ENCODE measurements at places on chromosomes 12 and 14.

DNA sequence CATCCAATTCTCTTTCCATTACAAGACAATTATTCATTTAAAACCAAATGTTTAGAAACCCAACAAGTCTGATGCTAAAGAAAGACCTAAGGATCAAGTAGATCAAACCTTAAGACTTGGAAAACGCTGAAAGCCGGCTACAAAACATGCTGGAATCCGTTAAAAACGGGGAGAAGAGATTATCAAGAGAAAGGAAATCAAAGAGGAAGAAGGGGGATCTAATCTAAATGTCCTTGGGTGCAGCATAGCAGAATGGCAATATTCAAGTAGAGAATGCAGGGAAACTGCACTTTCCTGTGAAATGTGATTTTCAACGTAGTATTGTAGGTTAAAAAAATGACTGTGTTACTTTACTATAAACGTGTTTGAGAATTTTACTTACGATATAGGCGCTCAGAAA, 1.3 kb downstream of the PPP1R13B start:
- DNase-seq = no peak

DNA sequence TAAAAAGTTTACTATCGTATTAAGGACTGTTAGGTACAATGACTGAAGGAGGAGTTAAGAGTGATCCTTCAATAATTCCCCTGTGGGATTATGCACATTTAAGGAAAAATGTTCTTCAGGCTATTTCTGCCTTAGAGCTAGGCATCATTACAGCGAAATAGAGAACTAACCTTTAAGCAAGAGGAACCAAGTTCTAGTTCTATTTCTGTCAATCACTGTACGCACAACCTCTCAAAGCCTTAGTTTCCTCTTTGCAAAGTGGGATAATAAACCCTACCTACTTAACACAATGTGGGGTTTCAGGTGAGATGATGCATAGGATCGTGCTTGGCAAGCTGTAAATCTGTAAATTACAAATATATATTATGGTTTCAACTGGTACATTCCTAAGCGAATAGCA, 15.4 kb downstream of the NTF3 start:
- no peak for DNase-seq

GRCh38 chr14:70162358-70162757, 26.4 kb downstream of the SLC8A3 start:
- DNase-seq = no peak

- no peak for DNase-seq
Observed at GRCh38 chr12:92778525-92778924, 75.7 kb downstream of the PLEKHG7 start.

GRCh38 chr12:26182377-26182776, 13.0 kb upstream of the SSPN start:
- no peak for DNase-seq

DNA sequence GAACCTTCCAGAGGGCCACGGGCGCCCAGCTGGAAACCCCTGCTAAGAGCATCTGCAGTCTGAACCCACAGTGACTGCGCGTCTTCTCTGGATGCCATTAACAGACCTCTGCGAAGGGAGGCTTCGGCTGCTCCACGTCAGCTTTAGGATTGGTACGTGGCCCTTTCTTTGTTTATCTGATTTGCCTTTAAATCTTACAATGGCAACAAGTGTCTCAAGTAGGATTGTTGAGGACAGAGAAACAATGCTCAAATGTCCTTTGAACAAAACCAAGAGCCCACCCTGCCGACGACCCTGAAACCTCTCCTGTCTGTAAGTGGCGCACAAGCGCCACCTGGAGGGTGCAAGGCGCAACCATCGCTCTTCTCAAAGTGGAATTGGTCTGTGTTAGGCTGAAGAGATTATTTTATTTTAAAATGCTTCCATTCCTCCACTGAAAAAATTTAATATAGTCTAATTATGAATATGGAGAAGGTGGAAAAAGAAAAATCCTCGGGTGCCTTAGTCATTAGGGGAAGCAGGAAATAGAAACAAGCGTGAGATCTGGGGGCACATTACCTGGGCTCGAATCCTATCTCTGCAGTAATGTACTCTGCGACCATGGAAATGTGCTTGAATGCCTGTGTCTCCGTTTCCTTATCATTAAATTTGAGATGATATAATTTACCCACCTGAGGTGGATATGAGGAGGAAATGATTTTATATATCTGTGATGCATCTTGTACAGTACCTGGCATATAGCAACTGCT, 82.6 kb upstream of the PTPRB start:
- no peak for DNase-seq

- no peak for DNase-seq
Observed at GRCh38 chr12:72790273-72790672, 518.1 kb downstream of the TRHDE start.

- no peak for DNase-seq
Observed at GRCh38 chr12:56999456-56999855, 6.9 kb downstream of the ZBTB39 start.

DNA sequence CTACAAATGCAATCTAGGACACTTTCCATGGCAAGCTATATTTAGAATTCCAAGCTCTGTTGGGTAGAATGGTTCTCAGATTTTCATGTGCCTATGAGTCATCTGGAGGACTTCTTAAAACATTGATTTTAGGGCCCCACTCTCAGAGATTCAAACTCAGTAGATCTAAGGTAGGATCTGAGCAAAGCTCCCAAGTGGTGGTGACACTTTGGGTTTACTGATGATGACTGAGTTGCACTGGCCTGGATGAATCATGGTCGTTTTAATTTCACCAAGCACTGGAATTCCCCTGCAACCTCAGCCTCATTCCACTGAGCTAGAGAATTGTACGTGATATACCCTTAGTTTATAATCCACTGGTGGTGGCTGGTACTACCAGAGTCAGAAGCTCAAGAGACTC, 86.5 kb downstream of the PPM1H start:
- DNase-seq = no peak

DNA sequence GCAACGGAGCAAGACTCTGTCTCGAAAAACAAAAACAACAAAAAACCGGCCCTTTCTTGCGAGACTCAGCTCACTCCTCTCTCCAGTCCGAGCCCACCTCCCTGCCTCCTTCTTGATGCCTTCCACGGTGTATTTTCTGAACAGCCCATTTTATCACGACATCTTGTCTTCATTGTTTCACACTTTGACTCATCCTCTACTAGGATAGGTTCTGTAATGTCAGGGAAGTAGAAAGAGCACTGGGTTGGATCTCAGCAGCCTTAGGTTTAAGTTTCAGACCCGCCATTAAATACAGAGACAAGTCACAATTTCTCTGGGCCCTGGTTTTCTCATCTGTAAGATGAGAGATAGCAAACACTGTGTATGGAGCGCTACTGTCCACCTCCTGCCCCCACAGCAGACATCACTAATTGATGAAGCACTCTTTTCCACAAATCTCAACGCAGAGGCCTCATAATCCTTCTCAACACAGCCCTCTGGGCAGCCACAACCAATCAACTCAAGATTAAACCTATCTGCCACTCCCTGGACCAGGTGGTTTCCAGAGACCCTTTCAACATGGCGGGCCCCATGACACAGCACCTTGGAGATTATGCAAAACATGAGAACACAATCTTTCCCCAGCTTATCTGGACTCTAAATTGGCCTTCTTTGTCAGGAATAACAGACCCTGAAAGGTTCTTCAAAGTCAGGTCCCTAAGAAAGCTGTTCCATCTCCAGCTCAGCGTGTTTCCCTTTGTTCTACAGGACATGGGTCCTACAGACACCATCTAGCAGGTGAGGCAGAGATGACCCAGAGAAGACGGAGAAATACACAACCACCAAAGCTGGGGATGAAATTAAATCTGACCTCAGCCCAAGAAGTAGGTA, 35.6 kb downstream of the CCDC88C start:
- DNase-seq = no peak

DNA sequence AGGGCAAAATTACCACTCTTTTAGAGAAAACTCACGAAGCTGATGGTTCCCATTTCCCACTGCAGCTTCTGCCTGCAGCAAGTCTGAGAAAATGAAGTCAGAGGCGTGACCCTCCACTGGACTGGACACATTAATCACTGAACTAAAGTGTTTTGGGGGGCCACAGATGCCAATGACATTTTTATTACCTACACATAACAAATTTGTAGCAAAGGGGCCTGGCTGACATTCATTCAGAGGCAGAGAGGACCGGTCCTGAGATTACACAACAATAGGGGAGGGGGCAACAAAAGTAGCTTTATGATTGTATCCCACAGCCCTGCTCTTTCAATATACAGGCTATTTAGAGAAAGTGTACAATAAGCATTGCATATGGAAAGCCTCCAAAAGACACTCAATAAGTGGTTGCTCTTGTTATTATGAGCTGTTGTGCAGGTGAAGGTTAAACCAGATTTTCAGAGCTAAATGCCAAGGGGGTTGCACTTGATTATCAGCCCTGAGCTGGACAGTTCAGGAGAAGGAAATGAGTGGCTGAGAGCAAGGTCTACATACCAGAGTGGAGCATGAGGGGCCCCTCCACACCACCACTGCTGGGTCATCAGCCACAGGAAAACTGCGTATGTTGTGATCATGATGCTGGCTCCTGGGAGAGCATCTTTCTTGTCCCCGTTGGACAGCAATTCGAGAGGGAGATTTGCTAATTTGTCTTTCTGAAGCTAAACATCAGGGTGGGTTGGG, 41.5 kb upstream of the CCDC60 start:
- DNase-seq = no peak

DNA sequence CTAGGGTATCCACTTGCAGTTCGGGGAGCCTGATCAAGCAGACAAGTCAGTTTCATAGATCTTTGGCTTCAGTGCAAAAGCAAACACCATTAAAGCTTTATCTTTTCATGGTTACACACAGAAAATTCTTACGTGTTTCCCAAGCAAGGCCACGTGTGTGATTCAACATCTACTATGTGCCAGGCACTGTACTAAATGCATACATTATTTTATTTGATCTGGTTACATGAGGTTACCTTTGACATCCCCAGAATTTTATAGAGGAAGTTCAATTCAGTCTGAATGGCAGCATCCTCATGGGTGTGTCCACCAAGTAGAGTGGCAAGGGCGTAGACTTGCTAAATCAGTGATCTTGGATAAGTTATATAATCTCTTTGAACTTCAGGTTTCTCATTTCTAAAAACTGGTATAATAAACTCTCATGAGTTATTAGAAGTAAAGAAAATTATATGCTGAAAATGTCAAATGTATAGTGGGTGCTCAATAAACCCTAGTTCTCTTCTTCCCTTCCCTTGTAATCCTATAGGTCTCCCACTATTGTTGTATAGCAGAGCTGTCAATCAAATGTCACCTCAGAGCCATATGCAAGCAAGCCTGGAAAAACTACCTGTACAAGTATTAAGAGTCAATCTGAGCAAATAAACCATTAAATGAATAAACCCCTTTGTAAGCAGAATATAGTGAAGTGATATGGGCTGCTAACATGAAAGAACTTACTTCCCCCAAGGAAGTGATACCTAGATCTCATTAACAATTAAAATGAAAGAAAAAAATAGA, 50.3 kb upstream of the TMX1 start:
- no peak for DNase-seq

DNA sequence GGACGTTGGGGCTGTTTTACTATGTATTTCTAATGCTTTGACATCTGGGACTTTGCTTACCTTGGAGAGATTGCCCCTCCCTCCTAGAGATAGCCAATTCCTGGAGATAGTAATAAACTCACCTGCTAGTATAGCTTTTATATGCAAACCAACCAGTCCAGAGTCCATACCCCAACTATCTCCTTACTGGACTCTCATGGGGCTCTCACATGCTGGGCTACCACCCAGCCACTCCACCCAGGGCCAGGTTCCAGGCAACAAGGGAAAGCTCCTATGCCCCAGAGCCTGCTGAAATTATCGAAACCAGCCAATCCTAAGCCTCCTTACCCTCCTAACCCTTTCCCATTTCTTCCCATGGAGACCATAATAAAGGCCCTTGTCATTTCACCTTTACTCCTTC, 25.5 kb upstream of the MGP start:
- DNase-seq = no peak

GRCh38 chr12:53427905-53428594, 4.4 kb downstream of the AMHR2 start:
- DNase-seq = no peak

- DNase-seq = no peak
Observed at GRCh38 chr12:132117558-132117875, 26.6 kb downstream of the DDX51 start.

GRCh38 chr14:102722646-102723045, 54.6 kb upstream of the TRAF3 start:
- DNase-seq = no peak

GRCh38 chr12:94663702-94664101, 13.3 kb upstream of the TMCC3 start:
- no peak for DNase-seq

DNA sequence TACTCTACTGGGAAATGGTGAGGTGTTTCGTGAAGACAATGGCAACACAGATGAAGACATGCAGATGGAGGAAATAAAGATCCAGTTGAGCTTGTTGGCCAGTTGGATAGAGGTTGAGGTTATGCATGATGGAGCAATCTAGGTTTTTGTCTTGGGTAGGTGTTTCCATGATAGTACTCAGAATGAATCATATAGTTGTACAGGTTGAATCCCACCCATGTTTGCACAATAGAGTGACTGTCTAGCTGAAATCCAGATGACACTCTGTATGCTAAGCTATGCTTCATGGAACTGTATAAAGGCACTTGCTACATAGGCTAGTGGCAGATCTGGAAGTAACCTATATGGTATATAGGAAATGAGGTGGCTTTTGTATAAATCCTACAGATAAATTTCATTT, 264.9 kb downstream of the NAV3 start:
- DNase-seq = no peak

All from cerebellar nuclear complex (tissue), 1 donor.